ENCODE measurements at places on chromosomes 6 and 20. TPM values are rescaled to one million over a fixed set of nuclear protein-coding genes. Genes with fewer than 3 reads are reported as not detected.

DNA sequence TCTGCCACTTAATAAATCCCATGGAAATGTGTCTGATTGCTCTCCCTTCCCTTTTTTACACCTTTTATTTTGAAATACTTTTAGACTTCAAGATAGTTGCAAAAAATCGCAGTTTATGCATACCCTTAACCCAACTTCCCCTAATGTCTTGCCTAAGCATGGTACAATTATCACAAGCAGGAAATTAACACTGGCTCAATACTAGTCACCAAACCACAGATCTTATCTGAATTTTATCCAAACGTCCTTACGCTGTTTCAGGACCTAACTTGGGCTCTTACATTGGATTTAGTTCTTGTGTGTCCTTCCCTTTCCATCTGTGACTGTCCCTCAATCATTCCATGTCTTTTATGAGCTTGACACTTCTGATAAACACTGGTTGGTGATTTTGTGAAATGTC, 146.3 kb downstream of the ZNF217 start:
- no peak for DNase-seq

- DNase-seq, result no peak
Observed at GRCh38 chr20:29742699-29743100, 1514.8 kb upstream of the DEFB115 start.

PGC gene
- total RNA-seq, result not detected

LSM14B gene
- 23.7 TPM for total RNA-seq

CUL9 gene
- total RNA-seq, result 26.6 TPM

Data from mesenteric fat pad (tissue), 1 donor.